ENCODE measurements at places on chromosomes 4 and X.
A peak's percentile ranks its signal among the peaks of the same experiment; 100 is the strongest.

DNA sequence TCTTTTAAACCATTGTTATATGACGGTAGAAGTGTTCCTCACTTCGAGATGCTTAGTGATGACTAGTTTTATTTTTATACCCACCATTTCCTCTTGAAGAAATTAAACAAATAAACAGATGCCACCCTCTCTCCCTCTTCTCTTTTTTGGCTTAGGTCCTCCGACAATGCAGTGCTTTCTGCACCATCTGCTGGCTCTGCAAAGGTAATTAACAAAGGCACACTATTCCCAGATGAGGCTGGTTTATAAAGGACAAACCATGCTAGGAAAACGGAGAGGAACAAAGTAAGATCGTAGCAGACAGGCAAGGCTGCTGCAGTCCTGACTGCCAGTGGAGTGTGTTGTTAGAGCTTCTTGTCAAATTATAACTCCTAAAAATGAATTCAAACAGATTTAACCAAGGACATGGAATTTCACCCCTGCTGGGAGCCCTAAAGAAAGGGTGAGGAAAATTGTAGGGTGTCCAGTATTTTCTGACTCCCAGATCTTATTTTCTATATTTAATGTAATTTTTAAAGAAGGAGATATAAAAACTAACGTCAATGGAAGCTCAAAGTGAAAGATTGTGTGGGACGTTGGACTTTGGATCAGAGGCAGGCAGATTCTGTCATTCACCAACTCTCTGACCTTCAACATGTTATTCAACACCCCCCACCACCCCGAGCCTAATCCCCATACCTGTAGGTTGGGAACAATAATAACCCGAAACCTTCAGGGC, 142.1 kb downstream of the CPEB2 start:
- peak; percentile 10 for DNase-seq

DNA sequence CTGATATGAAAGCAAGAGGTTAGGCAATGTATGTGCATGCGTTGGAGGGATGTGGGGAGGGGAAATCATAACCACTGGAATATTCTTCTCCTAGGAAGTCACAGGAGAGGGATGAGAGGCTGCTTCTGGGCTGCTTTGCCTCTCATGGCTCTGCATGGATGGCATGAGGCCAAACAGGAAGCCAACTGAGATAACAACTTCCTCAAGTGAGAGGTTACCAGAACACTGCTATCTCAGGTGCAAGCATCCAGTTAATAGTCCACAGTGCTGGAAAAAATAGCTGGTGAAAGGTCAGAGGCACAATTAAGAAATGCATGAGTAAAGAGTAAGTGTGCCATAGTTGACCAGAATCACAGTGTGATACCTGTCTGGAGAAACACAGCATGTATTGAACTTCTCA, 113.3 kb downstream of the ELOVL6 start:
- peak; percentile 72 for DNase-seq

DNA sequence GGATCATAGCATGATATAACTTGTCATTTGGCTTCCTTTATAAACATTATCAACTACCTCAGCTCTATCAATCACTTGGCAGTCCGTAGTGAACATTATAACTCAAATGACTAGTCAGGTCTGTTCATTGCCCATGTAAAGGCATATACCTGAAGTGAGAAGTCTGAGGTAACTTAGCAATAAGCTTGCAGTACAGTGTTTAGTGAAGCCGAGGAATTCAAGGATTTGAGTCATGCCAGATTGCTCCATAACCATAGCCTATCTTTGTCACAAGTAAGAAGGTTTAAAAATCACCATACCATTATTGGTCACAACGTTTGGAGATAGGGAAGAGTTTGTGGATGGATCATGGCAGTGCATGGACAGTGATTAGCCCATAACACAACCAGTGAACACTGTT, 41.6 kb downstream of the AR start:
- peak; percentile 11 for DNase-seq

DNA sequence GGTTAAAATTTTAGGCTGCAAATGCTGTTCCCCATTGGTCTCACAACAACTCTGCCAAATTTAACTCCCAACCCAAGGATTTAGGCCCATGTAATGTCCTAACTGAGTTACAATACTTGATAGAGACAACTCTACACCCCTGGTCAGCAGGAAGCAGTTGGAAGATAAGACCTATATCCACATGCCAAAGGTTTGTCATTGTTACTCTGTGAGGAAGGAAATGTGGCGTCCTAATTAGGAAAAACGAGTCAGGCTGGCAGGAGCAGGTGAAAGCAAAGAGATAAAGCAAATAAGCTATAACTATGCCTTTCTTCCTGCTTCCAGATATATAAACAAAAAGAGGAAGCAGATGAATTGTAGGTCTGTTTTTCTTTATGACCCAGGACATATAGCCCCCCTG, 69.1 kb downstream of the SPIN4 start:
- DNase-seq: no peak
